Uterus (tissue), 4 donors: ENCODE measurements at places on chromosomes 2 and 18. TPM values are rescaled to one million over a fixed set of nuclear protein-coding genes. Genes with fewer than 3 reads are reported as not detected.

GRCh38 chr18:37393221-37393827, 172.3 kb downstream of the CELF4 start:
- no peak for DNase-seq

The GALNT13 gene
- 4.1 TPM for total RNA-seq

DNA sequence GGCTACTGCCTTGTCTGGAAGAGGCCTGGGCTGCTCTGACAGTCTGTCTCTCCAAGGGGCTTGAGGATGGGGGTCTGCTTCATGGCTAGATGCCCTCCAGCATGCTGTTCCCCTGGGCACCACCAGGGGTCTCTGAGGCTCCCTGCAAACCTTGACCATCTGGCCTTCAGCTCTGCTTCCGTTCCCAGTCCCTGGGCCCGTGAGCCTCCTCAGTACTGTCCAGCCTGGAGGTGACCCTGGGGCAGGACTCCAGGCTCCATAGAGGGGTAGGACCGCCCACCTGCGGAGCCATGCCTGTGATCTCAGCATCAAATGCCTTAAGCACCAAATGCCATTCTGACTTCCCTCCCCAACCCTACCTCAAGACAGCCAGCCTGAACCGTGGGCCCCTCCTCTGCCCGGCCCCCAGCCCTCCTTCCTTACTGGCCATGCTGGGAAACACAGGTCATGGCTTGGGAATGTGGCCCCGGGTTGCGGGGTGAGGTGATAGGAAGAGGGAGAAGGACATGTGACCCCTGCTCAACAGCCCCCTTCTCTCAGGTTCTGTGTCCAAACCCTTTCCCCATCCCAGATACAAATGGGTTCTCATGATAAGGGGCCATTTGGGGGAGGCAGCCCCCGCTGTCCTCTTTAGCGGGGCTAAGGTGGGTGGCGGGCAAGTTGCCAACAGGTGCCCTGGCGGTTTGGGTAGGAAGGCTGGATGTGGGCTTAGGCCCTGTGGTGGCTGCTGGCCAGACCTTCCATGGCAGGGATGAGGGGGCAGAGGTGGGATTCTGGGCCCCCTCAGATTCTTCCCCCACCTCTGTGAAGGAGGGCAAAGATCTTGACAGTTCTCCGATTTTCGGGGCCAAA, 25.0 kb downstream of the SPEG start:
- DNase-seq = peak; percentile 69

GRCh38 chr2:95317123-95317500, 20.0 kb downstream of the KCNIP3 start:
- DNase-seq = no peak

GRCh38 chr2:80281049-80281448, 23.5 kb downstream of the LRRTM1 start:
- no peak for DNase-seq

The RIT2 gene
- not detected for total RNA-seq

The SLC8A1 gene
- total RNA-seq = 61.2 TPM

DNA sequence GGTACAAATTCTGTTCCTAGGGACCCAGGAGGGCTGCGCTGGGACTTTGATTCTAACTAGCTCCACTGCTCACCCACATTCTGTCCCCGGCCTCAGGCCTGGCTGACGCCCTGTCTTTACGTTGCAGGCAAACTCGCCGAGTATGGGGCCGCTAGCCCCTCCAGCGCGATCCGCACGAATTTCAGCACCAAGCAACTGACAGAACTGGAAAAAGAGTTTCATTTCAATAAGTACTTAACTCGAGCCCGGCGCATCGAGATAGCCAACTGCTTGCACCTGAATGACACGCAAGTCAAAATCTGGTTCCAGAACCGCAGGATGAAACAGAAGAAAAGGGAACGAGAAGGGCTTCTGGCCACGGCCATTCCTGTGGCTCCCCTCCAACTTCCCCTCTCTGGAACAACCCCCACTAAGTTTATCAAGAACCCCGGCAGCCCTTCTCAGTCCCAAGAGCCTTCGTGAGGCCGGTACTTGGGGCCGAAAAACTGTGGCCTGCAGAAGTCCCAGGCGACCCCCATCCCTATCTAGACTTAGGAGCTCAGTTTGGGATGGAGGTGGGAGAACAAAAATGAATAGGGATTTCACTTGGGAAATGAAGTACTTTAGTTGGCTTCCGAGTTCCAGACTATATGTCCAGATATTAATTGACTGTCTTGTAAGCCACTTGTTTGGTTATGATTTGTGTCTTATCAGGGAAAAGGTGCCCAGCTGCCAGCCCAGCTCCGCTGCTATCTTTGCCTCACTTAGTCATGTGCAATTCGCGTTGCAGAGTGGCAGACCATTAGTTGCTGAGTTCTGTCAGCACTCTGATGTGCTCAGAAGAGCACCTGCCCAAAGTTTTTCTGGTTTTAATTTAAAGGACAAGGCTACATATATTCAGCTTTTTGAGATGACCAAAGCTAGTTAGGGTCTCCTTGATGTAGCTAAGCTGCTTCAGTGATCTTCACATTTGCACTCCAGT, 1.5 kb downstream of the HOXD1 start:
- DNase-seq = no peak

The SLC4A1AP gene
- total RNA-seq = 22.3 TPM

GRCh38 chr2:8406271-8406670, 275.6 kb upstream of the ID2 start:
- DNase-seq = no peak

DNA sequence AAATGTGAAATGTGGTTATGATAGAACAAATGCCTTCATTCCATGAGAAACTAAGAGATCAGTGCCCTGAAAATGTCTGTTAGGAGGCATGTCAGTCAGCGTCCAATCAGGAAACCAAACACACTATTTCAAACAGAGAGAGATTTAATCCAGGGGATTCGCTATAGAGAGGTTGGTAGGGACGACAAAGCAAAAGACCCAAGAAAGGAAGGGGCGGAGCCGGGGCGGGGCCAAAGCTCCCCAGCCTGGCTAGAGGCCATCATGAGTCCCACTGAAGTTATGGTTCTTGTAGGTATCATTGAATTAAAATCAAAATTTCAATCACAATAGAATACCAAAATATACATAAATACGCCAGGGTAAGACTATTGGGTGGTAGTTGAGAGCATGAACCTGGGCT, 32.9 kb upstream of the RNF149 start:
- no peak for DNase-seq

The TCF23 gene
- total RNA-seq = 31.5 TPM

DNA sequence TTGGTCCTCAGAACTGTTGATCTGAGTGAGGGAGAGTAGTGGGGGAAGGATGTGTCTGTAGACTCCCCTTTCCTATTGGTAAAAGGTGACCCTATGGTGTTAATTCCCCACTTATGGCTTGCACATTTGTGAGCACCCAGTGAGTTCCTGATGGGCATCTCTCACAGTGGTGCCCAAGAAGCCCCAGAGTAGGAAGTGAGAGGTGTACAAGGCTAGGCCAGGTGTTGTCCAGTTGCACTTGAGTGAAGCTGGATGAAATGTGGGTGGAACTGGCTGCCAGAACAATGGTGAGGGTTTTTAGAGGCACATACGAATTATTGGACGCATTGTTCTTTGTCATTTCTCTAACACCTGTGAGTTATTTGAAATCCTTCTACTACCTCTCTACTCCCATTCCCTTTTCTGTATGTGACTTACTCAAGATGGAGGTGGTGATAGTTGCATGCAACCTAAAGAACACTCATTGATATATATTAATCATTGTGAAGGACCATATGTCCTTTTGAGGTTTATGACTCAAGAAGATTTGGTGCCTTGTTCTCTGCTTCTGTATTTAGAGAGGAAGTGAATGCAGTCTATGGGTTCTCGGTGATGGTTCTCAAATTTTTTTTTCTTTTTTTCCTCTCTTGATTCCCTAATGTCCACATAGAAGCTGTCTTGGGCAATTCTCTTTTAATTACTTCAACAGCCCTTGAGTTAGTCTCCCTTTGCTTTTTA, 162.7 kb downstream of the FSHR start:
- DNase-seq = no peak

The PCARE gene
- total RNA-seq = not detected

DNA sequence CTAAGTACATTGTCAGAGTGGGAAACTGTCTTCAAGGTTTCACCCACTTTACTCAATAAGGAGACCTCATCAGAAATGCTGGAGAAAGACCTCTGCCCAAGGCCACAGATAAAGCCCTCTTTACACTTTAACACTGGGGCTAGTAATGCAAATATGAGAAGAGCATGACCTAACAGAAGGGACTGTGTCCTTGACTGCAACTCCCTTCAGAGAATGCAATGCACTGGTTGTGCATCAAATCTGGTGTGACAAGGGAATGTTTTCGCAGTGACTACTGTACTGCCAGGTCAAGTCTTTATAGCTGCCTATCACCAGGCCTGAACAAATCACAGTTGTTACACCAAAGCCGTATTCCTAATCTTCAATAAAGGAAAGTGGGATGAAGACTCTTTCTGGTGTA, 28.6 kb downstream of the CDH19 start:
- no peak for DNase-seq

DNA sequence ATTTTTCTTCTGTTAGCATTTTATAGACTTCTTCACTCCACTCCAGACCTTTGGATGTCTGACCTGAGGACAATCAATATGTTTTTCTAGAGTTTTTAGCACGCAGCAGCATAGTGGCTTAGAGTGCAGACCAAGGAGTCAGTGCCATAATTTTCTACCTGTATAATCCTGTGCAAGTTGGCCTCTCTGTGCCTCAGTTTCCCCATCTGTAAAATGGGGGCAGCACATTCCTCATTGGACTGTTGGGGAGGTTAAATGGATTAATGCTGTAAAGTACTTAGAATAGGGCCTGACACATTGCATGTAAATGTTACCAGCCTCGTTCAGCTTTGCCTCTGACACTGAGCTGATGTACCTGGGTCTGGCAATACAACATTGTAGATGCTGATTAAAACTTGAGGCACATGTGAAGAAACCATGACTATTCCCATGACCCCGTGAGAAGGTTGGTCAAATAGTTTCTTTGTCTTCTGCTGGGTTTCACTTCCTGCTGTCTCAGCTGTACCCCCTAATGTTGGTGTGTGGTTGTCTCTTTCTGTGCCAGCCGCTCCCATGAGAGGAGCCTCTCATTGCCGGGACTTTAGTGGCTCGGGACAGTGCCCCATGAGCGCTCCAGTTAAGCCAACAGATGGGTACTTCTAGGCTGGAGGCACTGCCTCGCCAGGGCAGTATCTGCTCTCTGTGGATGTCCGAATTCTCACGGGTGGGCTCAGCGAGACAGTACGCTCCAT, 125.3 kb downstream of the SH3RF3 start:
- DNase-seq = no peak

The SUMO1 gene
- 46.9 TPM for total RNA-seq

The EDAR gene
- not detected for total RNA-seq

DNA sequence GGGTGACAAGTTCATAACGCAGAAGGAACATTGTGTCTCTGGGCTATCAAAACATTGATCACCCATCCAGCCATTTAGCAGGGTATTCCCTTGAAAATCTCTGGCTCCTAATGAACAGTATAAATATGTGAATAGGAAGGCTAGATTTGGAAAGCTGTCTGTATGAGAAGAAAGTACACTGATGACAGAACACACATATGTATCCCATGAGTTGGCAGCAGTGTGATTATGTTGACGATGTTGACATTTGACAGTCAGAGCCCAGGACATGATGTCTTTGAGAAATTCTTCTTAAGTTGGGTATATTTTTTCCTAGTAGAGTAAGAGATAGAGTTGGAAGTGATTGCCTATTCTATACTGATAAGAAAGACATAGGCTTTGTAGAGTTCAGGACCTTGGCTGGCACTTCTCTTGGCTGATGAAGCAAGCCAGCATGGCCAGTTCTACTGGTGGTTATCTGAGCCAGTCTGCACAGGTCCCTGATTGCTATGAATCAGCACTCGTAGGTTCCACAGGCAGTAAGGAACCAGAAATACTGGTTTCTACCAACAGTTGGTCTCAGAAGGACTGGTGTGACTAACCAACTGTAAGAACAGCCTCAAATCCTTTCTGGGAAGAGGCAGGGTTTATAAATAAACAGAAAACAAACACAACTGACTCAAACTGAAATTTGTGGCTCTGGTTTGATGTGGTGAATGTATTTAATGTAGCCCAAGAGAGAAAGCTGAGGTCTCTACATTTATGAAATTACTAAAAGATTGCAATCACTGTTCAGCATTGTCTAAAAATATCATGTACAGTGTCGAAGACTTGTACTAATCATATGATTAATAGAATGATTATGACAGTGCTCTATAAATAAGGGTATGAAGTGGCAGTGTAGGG, 43.9 kb upstream of the RAPH1 start:
- no peak for DNase-seq

DNA sequence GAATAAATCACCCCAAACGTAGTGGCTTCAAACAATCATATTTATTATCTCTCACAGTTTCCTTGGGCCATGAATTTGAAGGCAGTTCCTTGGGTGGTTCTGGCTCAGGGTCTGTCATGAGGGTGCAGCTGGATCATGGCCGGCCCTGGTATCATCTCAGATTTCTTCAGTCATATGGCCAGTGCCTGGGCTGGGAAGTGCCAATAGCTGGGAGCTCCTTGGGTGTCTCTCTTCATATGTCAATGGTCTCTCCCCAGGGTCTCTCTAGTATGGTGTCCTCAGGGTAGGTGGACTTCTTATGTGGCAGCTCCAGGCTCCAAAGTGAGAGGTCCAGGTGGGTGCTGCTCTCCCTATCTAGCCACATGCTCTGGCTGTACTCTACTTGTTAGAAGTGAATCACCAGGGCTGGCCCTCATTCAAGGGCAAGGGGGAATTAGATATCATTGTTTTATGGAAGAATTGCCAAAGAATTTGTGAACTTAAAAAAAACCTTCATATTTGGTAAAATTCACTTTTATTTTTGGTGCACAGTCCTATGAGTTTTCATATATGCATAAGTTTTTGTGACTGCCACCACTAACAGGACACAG, 15.4 kb downstream of the FHOD3 start:
- DNase-seq = no peak

DNA sequence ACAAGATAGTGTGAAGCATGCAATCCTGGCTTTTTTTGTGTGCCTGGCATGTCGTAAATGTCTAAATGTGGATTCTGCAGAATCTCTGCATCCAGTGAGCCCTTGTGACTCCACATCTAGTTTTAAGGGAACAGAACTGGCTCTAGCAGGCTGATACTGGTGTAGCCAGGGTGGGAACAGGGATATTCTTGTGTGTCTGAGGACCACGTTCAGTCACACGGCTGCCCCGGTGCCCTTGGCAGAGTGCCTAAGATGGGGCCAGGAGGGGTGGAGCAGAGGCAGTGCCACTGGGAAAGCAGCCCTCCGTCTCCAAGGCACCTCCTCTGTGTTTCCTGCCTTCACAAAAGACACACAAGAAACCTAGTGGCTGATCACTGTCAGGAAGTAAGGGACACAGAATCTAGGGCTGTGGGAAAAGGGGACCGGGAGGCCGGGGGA, 91.5 kb upstream of the PARD3B start:
- DNase-seq = peak; percentile 27

The ATOH8 gene
- 13.2 TPM for total RNA-seq

GRCh38 chr2:68274022-68274421, 21.7 kb upstream of the PPP3R1 start:
- no peak for DNase-seq

GRCh38 chr2:177029501-177029900, 183.1 kb upstream of the HNRNPA3 start:
- no peak for DNase-seq
